ENCODE measurements at places on chromosomes 16 and 17.

DNA sequence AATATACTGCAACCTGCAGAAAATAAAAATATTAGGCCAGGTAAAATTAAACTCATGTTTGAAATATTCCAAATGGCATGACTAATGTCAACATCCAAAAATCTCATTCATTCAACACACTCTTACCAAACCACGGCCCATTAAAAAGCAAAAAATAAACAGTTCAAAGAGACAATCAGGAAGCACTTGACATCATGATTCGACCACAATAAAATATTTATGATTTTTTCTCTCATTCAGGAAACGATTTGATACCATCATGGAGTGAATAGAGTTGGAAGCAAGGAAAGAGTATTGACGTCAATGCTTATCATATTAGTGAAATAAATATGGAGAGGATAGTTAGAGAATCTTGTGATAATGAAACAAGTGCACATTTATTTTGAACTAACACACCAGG lies 354.1 kb downstream of the KCNJ2 start:
- no peak for DNase-seq

GRCh38 chr16:51763072-51763661 lies 612.1 kb upstream of the SALL1 start:
- DNase-seq = peak; percentile 19

DNA sequence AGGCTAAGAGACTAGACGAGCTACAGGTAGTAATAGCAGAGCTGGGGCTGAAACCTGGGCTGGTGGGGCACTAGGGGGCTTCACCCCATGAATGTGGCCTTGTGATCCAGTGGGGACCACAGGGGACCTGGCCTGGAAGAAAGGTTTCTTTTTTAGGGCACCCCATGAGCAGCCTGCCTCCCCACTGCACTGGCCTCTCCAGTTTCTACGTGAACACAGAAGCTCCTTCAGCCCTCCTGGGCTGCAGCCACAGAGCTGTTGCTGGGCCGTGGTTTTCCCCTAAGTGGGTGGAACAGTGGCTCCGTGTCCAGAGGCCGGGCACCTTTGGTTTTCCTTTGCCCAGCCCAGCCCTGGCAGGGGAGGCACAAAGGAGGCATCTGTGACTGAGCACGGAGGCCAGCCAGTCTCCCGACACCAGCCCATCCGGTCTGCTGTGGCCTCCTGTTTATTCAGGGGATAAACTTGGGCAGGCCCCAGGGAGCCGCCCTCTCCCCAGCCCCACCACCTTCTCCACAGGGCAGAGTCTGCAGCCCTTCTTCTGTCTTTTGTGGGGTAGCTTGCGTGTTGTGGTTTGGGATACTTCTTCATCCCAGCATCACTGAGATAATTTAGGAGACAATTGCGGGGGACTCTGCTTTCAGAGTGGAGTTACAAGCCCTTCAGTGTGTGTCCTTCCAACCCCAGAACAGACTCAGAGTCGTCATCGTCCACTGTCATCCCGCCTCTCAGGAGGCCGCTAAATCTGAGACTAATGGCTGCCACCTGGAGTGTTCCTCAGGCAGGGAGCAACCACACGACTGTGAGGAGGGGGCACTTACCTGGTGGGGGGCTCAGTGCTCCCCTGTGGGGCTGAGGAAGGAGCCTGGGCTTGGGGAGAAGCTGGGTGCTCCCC lies 85.3 kb downstream of the RAB11FIP4 start:
- DNase-seq = no peak

DNA sequence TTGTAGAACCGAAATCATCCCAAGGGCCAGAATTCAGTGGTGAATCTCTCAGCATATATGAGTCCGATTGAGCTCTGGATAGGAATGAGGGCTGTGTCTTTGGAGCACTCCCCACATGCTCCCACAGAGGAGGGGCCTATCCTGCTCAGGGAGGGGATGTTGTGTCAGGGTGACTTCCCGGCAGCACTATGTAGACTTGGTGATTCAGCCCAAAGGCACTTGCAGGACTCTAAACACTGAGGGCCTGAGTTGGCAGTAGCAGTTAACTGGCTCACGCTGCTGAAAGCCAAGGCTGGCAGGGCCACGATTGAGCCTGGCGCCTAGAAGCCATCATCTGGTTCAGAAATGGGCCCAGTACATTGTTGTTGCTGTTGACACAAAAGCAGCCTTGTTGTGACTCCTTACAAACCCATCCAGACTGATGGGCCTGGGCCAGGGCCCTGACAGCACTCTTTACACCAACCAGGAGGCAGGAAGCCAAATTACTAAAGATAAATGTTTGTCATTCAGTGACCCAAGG lies 31.9 kb downstream of the NMT1 start:
- peak; percentile 97 for DNase-seq

DNA sequence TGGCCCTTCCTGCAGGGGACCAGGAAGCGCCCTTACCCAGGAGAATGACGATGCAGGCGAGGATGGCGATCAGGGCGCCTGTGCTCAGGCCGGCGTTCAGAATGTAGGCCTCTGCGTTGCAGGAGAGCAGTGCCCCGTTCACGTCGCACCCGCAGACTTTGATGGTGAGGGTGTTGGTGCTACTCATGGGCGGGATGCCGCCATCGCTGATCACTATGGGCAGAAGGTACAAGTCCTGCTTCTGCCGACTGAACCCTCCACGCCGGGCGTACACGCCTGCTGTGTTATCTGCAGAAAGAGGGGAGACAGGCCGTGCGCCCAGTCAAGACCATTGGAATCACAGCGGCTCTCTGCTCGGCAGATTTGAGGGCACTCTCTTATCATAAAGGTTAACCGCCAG lies 171.1 kb downstream of the CDH11 start:
- no peak for DNase-seq

DNA sequence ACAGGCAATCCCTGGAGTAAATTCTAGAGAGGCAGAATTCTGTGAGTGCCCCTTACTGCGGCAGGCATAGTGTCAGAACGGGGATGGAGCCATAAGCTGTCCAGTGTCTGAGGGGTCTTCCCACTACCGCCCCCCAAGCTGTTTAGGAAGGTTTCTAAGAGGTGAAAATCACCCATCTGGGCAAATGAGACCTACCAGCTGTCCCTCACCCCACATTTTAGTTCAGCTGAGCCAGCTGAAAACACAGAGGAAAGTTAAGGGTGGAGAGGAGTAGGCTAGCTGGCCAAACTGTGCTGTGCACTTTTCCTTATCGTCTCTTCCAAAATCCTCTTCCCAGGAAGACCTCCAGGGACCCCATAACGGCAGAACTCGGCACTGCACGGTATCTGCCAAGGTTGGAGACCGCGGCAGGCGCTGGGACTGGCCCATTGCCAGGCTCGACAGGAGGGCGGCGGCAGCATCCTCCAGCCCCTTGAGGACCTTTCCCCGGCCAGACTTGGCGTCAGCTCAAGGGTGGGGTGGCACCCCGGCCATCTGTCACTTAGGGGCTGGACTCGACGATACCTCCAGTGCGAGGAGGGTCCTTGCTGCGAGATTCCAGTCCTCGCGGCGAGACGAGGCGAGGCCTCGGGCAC lies 955 bp downstream of the ACLY start:
- no peak for DNase-seq

GRCh38 chr17:40034426-40035161 lies 19.4 kb downstream of the CSF3 start:
- DNase-seq = no peak

GRCh38 chr17:82061047-82061925 lies 4.3 kb downstream of the DUS1L start:
- no peak for DNase-seq

- no peak for DNase-seq
These were observed 460 bp downstream of the ELOB start for GRCh38 chr16:2776500-2777139.

GRCh38 chr16:685967-686366 lies 1.8 kb upstream of the JMJD8 start:
- DNase-seq = no peak

GRCh38 chr16:88790312-88791211 lies 5.5 kb upstream of the PIEZO1 start:
- no peak for DNase-seq

- DNase-seq = no peak
These were observed 24.8 kb downstream of the TMEM114 start for GRCh38 chr16:8565498-8565897.

DNA sequence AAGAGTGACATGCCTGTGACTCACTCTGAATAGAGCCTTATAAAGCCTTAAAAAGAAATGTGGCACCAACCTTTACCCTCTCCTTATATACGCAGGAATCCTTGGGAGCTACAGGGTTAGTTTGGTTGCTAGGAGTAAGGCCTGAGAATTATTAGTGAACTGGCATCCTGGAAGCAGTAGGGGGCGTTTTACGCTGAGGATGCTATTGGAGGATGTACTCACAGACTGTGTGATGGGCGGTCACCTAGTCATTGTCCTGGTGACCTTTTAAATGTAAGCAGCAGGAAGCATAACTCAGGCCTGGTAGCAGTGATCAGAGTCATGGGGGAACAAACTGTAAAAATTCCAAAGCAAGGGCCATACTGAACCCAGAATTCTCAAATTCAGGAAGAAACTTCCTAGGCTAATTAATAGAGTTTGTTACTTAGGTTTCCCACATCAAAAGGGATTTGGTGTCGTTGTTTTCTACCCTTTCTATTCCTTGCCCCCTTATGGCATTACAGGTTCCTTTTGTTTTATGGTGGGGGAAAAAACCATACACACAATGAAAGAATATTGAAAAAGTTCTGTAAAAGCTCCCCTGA lies 153.8 kb downstream of the SNX11 start:
- DNase-seq = no peak

- DNase-seq = no peak
These were observed 7.3 kb downstream of the HSD3B7 start for GRCh38 chr16:30992276-30992780.

DNA sequence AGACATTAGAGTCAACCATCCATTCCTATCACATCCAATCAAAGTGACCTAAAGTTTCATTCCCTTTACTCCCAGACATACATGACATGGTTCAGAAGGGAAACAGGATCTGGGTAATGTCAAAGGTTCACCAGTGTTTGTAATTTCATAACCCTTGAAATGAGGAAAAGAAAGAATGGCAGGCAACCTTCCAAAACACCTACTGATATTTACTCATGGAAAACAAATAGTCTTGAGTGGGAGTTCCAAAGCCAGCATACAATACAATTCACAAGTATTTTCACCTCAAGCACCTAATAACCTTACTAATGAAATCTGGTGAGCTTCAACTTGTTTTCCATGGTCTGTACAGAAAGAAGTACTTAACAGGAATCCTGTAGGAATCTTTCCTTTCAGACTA lies 72.5 kb upstream of the AXIN2 start:
- no peak for DNase-seq

DNA sequence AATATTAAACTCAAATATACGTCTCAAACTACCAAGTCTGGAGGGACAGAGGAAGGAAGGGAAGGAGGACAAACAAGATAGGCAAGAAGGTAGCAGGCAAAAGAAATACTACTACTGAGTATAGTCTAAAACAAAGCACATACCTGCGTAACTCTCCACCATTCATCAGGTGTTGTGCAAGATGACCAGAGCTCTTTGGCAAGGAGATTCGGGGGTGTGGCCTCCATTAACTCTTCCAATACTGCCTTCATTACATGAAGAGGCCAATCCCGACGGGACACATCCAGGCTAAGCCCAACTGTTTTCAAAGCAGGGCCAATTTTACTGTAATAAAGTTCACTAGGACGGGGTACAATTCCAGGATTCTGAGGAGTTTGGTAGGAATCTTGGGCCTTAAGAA lies 38.2 kb upstream of the ARL6IP1 start:
- no peak for DNase-seq

DNA sequence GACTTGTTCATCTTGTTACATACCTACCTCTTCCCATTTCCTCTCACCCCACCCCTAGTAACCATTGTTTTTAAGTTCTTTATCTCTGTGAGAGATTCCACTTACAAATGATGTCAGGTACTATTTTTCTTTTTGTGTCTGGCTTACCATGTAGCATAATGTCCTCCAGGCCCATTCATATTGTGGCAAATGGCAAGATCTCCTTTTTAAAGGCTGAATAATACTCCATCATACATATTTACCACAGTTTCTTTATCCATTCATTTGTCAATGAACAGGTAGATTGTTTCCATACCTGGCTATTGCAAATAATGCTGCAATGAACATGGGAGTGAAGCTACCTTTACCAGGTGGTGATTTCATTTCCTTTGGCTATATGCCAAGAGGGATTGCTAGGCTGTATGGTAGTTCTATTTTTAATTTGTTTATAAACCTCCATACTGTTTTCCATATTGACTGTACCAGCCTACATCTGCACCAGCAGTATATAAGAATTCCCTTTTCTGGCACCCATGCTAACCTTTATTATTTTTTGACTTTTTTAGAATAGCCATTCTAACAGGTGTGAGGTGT lies 53.9 kb downstream of the NSRP1 start:
- DNase-seq = no peak

- DNase-seq = no peak
These were observed 32.9 kb downstream of the MAP2K4 start for GRCh38 chr17:12053552-12053951.

GRCh38 chr16:65306722-65307121 lies 184.9 kb upstream of the CDH11 start:
- DNase-seq = no peak

- DNase-seq = peak; percentile 97
These were observed 201.1 kb upstream of the MAF start for GRCh38 chr16:79801646-79802045.

DNA sequence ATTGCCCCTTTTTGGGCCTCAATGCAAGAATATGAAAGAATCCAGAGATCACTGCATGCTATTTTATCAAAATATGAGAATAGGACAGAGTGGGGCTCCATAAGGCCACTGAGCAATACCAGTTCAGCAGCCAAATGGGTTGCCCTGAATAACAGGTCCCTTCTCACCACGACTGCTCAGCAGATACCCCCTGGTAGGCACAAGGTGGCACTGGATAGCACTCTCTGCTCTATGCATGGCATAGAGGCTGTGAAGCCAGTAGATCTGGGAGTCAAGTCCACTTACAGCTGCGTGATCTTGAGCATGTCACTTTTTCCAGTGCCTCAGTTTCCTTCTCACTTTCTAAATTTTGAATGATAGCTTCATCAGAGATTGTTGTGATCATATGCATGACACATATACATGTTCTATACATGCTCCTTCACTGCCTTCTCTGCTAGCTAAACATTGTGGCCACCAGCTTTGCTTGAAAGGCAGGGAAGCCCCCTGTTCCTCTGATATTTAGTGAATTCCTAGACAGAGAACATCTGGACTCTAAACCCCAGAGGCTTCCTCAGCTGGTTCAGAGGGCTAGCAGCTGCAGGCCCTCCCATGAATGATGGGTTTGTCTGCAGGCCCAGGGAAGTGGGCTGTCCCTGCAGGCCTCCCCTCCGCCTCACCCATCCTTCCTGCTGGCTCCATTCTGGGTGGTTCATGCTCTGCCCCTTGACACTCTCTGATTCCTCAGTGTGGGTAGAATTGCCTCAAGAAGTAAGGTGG lies 84.9 kb upstream of the ASIC2 start:
- no peak for DNase-seq

GRCh38 chr16:64398793-64399192 lies 723.1 kb downstream of the CDH11 start:
- DNase-seq = no peak

DNA sequence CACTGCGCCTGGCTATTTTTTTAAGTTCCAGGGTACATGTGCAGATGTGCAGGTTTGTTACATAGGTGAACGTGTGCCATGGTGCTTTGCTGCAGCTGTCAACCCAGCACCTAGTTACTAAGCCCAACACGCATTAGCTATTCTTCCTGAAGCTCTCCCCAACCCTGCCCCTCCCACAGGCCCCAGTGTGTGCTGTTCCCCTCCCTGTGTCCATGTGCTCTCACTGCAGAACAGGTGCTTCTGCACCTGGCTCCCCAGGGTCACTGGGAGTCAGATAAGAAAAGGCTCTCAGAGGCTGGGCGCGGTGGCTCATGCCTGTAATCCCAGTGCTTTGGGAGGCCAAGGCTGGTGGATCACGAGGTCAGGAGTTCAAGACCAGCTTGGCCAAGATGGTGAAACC lies 6.2 kb downstream of the HASPIN start:
- DNase-seq = no peak

All from kidney epithelial cell (primary cell).